ENCODE measurements at places on chromosomes 13 and 19. TPM values are rescaled to one million over a fixed set of nuclear protein-coding genes. Genes with fewer than 3 reads are reported as not detected.

Gene C19orf18
- polyA plus RNA-seq = not detected

Gene FAAP24
- polyA plus RNA-seq = not detected

Gene ZNF66
- polyA plus RNA-seq = 2.1 TPM

Gene ZNF528
- polyA plus RNA-seq = 41.8 TPM

Gene CATSPERD
- polyA plus RNA-seq = not detected

Gene CCDC169
- 3.8 TPM for polyA plus RNA-seq

Gene TMEM221
- not detected for polyA plus RNA-seq

Gene ZNF442
- 1.5 TPM for polyA plus RNA-seq

Gene CGB1
- not detected for polyA plus RNA-seq

Gene CACNG7
- 1.8 TPM for polyA plus RNA-seq

Gene COL5A3
- polyA plus RNA-seq = 0.52 TPM

Gene CHST8
- polyA plus RNA-seq = 0.78 TPM

Gene CGB2
- not detected for polyA plus RNA-seq

Gene RNF113B
- 0.69 TPM for polyA plus RNA-seq

Gene PSG2
- not detected for polyA plus RNA-seq

Gene JSRP1
- polyA plus RNA-seq = not detected

Gene APLP1
- 223 TPM for polyA plus RNA-seq

Gene GAPDHS
- polyA plus RNA-seq = not detected

Gene OR4F17
- polyA plus RNA-seq = not detected

Gene OLFM2
- polyA plus RNA-seq = 0.45 TPM

Gene STRN4
- 4.8 TPM for polyA plus RNA-seq

Gene GSX1
- not detected for polyA plus RNA-seq

Gene RAB3A
- 126 TPM for polyA plus RNA-seq

Gene LRP3
- not detected for polyA plus RNA-seq

Gene CYTH2
- 12.6 TPM for polyA plus RNA-seq

Gene TMEM238
- polyA plus RNA-seq = not detected

Gene PCDH17
- polyA plus RNA-seq = 190 TPM

Gene KLK12
- not detected for polyA plus RNA-seq

Gene GARIN5A
- 9.0 TPM for polyA plus RNA-seq

Gene CPT1C
- polyA plus RNA-seq = 90.8 TPM

Gene CPB2
- polyA plus RNA-seq = 0.20 TPM

Gene ICAM4
- polyA plus RNA-seq = not detected

Gene YIPF2
- polyA plus RNA-seq = 6.1 TPM

Gene OR10H3
- polyA plus RNA-seq = not detected

Gene SETDB2
- polyA plus RNA-seq = 6.9 TPM

Gene ERICH6B
- polyA plus RNA-seq = not detected

Gene AZU1
- not detected for polyA plus RNA-seq

Gene LRRC4B
- 0.80 TPM for polyA plus RNA-seq

Gene DNAJB1
- 24.9 TPM for polyA plus RNA-seq

Gene ZNF135
- 5.3 TPM for polyA plus RNA-seq

Gene METTL21C
- 24.3 TPM for polyA plus RNA-seq
